ENCODE measurements at places on chromosomes 12 and 14. TPM values are rescaled to one million over a fixed set of nuclear protein-coding genes. Genes with fewer than 3 reads are reported as not detected.

- ATAC-seq, result peak; percentile 72
Measured at GRCh38 chr12:94191023-94191422, 42.6 kb downstream of the PLXNC1 start.

GRCh38 chr12:53225635-53226424 lies 6.2 kb downstream of the RARG start:
- no peak for ATAC-seq

DNA sequence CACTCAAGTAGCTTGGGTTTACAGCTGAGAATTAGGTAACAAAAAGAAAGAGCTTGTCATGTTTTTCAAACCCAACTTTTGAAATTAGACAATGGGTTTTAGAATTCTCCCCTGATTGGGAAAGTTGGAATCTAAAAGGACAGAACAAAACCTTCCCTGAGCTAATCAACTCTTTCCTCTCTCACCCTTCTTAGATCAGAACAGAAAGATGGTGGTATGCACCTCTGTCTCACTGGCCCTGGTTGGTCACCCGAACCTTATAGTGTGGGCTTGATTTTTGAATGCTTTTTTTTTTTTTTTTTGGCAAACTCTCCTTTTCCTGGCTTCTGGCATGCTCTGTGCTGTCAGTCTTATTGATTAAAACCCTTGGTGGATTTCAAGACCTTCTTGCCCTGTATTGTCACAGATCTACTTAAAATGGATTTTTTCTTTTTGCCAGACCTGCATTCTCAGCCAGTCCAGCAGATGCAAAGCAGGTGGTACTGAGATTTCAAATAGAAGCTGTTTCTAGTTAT lies 251.1 kb upstream of the RMST start:
- no peak for ATAC-seq

DNA sequence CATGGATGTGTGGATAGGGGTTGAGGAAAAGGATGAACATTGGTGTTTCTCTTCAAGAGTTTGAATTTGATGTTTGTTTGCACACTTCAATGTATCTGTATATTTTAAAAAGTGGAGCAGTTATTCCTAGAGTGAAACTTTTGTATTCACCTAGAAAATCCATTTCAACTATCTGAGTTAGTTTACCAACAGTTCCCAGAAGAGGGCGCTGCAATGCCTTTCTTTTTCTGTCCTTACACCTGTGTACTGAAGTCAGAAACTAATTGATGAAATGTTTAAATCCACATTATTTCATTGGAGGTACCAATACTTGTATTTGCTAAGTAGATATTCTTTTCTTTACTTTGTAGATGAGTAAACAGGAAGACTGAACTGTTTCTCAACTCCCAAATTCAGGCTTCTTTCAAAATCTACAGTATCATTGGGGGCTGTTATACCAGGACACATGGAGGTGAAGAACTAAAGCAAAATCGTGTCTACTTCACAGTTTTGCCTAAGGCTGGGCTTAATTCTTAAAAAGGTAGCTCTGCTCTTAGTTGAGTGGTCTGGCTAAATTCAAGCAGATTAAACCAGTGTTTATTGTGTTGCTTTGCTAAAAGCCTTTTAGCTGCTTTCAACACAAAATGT lies 26.6 kb upstream of the KLRB1 start:
- ATAC-seq, result peak; percentile 81

- ATAC-seq, result no peak
Measured at GRCh38 chr14:100416921-100417860, 94.1 kb downstream of the SLC25A47 start.

DNA sequence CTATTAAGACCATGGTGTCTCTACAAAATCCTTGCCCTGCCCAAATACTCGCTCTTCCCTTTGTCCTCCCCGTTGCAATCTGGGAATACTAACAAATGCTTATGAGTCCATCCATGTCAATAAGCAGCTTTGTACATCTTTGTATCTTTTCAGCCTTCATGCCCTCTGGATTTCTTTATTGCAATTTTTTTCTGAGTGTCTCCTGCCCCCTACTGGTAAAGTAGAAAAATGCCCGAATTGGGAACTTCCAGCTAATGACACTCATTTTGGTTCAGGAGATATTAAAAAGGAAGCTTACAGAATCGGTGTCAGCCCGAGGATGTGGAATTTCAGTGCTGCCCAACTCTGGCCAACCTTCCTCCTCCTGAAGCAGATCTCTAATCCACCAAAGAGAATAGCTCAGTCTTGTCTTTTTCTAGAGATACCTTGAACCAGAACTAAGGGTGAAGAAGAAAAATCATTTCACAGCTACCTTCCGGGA lies 46.0 kb downstream of the SH2B3 start:
- peak; percentile 40 for ATAC-seq

GRCh38 chr12:56258068-56258819 lies at the start of gene ANKRD52:
TSS of gene ANKRD52 (minus strand) at chr12:56258384. CDS start at chr12:56258269, 115 bp downstream.
- peak; percentile 97 for ATAC-seq

DNA sequence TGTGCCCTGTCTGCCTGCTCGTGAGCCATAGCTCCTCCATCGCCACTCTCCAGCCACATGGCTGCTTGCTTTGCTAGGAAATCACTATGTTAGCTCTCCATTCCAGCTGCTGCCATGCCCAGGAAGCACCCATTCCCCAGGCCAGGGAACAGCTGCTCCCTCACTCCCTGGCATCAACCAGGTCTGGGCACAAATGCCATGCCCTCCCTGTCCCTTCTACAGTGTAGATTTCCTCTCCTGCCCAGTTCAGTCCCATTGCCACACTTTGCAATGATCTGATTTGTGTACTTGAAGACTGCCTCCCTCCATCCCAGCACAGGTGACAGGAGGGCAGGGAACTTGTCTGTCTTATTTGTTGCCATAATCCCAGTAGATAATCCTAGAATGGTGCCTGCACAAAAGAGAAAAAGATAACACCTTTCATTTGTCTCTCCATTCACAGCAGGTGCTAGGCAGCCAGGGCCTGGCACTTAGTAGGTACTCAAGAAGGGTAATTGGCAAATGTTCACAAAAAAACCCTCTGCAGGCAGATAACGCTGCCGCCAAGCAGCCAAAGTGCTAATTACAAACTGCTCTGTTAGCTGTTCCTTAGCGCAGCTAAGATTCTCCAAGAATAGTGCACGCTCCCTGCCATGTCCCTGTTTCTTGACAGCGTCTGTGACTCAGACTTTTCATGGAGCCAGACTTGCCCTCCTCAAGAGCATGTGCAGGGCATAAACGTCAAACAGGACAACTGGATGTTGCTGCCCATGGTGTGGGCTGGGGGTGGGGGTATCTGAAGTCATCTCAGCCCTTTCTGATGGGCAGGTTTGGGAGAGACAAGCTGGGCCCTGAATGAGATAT lies 69.1 kb downstream of the ARL6IP4 start:
- ATAC-seq, result no peak

- no peak for ATAC-seq
Measured at GRCh38 chr12:120061575-120062214, 54.9 kb downstream of the RAB35 start.

DNA sequence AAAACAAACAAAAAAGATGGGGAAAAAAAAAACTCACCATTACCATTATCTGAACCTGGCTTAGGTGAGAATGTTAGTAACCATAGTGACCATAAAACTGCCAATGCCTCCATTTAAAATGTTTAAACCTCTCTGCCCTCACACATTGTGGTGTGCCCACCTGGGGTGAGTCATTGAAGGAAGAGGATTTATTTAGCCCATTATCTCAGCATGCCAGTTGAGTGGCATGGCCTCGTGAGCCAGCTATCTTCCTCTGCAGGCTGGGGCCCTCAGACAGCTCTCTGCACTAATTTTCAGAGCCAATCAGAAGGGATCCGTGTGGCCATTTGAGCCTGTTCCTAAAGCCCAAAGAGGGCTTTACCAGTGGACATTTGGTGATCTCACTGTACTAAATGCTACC lies 81.8 kb upstream of the CCDC198 start:
- no peak for ATAC-seq

DNA sequence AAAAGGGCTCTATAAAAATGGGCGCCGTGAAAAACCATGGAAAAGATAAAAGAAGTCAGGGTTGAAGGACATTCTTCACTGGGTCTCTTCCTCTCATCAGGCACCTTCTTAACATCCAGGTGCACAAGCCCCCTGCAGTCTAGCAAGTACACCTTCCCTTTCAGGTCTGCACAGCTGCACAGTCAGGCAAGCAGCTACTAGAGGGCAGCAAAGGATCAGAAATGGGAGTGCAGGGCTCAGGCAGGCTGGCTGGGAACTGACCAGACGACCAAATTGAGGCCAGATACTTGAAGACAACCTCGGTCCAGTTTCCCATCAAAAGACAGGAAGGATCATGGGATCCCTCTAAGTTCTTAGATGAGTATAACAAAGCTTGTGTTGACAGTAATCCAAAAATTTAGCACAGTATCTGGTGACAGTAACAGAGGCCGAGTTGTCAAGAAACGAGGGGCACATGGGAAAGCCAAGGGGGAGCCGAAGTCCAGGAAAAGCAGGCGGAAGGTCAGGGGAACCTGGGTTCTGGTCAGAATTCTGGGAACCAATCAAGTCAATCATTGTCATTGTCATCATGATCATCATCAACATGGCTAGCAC lies 10.1 kb upstream of the GRIP1 start:
- peak; percentile 42 for ATAC-seq

- ATAC-seq, result no peak
Measured at GRCh38 chr12:105281694-105282049, 45.7 kb upstream of the APPL2 start.

ADCY4 gene
- 2.3 TPM for total RNA-seq

LRRC10 gene
- not detected for total RNA-seq

C12orf60 gene
- total RNA-seq, result 2.6 TPM

CCDC177 gene
- not detected for total RNA-seq

ZFYVE1 gene
- total RNA-seq, result 15.9 TPM

PRR4 gene
- 3.6 TPM for total RNA-seq
